Activated T-helper 1 cell treated with anti-CD3 and anti-CD28 coated beads, Interleukin-2, amount 50 U/mL, for 16 hours (primary cell): ENCODE measurements at places on chromosomes 6 and 20.

GRCh38 chr6:142132625-142133024 is at the start of gene GJE1:
GJE1 (plus strand) TSS chr6:142132925; CDS start chr6:142133159, 234 bp downstream.
- DNase-seq: no peak

DNA sequence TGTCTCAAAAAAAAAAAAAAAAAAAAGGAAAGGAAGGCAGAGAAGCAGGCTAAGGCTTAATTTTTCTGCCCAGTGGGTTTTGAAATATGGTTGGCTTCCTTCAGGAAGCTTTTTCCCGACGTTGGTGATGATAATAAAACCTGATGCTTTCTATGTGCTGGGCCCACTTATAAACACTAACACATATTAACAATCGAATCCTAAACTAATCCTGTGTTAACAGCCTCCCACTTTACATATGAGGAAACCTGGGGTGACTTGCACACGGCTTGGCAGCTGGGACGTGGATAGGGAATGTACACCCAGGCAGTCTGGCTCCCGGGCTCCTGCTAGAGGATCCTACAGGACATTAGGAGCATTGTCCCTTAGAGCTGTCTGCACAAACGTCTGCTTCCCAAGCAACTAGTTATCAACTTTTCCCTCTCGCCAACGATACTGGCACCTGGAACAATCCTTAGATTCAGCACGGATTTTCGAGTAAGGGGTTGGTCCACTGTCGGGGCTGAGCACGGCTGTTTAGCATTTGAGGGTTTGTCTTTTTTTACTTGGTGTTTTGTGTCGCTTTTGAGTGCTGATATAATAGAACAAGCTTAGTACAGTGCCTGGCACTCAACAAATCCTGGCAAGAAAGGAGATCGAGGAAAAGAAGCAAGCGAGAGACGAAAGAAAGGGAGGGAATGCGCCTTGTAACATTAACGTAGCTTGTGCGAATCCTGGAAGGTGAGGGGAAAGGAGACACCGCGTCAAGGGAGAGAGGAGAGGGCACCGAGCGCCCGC is 622 bp upstream of the KIZ start:
- no peak for DNase-seq

DNA sequence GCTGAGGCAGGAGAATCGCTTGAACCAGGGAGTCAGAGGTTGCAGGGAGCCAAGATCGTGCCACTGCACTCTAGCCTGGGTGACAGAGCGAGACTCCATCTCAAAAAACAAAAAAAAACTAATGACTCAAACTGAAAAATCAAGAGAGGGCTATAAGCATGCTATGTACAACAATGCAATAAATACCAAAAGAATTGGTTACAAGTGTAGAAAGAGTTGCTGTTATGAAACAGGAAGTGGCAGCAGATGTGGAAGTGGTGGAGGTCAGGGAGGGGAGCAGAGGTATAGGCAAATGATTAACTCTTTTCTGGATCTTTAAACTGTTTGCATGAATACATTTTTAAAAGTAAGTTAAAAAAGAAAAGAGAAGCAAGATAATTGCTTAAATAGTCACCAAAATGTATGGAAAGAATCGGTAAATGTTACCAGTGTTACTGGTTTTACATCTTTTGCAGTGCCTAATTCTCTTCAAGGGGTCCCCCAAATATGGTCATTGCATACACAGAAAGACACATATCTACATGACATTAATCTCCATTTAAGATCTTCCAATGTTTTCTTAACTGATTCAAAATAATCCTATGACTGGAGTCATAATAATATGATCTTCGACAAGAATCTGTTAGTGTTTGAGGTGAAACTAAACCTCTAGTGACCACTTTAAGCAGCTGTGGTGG is 15.0 kb downstream of the CALHM6 start:
- DNase-seq: no peak

- no peak for DNase-seq
Observed at GRCh38 chr6:169395080-169395805, 141.6 kb upstream of the THBS2 start.

DNA sequence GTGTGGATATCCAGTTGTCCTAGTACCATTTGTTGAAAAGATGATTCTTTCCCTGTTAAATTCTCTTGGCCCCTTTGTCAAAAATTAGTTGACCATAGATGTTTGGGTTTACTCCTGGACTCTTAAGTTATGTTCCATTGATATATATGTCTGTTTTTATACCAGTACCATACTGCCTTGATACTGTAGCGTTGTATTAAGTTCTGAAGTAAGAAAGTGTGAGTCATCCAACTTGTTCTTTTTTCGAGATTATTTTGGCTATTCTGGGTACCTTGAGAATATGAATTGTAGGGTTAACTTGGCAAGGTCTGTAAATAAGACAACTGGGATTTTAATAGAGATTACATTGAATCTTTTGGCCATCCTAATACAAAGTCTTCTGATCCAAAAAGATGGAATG is 26.5 kb downstream of the PANK2 start:
- DNase-seq: no peak

DNA sequence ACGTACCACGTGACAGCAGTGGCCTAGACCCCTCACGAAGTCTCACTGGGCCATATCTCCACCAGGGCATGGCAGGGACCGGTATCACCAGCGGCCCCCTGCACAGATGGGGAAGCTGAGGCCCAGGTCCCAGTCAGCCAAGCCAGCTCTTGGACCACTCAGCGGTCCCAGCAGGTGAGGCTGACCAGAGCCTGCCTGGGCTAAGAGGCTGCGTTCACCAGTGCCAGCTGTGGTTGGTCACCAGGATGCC is 2.6 kb upstream of the MRGBP start:
- DNase-seq: no peak

GRCh38 chr6:3296078-3296477 is 37.3 kb downstream of the PSMG4 start:
- no peak for DNase-seq

DNA sequence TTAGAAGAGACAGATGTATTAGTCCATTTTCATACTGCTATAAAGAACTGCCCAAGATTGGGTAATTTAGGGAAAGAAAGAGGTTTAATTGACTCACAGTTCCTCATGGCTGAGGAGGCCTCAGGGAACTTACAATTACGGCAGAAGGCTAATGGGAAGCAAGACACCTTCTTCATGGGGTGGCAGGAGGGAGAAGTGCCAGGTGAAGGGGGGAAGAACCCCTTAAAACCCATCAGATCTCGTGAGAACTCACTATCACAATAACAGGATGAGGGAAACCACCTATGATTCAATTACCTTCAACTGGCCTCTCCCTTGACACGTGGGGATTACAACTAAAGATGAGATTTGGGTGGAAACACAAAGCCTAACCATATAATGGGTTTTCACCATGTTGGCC is 28.9 kb upstream of the PNRC1 start:
- DNase-seq: no peak

DNA sequence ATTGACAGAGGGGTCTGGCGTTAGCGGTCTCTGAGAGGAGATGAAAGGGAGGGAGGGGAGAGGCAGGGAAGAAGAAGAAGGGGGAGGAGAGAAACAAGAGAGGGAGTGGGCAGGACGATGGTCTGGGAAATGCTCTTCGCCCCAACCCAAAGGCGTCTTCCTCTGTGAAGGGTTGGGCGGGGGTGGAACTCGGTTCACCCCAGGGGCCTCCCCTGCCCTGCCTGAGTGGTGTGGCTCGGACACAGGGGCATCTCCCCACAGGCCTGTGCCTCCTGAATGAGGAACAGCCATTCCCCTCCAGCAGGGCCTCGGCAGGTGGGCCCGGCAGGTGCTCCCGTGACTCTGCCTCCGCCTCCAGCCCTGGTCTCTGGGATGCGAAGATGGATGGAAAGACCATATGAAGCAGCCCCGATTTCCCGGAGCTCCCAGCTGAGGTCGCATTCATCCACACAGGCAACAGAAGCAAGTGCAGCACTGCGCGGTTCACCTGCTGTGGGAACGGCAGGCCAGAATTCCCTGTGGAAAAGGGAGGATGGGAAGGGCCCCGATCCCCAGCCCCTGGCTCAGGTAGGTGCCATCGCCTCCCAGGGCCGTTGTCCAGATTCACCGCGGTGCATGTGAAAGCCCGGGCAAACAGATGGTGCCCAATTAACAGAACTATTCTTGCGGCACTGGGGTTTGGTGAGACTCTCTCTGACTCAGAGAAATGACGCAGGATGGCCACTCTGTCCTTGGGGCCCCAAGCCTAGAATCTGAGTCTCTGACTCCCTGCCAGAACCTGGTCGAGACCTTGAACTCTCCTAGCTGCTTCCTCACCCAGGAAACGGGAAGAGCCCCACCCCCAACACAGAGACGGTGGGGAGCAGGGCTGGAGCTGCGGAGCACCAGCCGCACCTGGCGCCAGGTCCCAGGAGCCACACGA is 29.4 kb upstream of the RPS6KA2 start:
- no peak for DNase-seq

GRCh38 chr20:60294632-60295031 is 336.4 kb downstream of the CDH26 start:
- no peak for DNase-seq

DNA sequence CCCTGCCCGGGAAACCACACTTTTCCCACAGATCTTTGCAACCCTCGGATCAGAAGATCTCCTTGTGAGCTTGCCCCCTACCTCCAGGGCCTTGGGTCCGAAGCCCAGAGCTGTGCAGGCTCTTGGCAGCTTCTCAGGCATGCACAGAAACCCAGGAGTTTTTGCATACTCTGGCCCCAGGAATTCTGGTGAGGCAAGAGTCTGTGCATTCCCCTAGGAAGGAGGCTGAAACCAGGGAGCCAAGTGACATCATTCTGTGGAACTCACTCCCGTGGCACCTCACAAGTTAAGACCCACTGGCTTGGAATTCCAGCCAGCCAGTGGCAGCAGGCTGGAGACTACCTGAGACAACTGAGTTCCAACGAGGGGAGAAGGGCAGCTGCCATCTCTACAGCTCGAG is 100.1 kb downstream of the TNFRSF21 start:
- no peak for DNase-seq

DNA sequence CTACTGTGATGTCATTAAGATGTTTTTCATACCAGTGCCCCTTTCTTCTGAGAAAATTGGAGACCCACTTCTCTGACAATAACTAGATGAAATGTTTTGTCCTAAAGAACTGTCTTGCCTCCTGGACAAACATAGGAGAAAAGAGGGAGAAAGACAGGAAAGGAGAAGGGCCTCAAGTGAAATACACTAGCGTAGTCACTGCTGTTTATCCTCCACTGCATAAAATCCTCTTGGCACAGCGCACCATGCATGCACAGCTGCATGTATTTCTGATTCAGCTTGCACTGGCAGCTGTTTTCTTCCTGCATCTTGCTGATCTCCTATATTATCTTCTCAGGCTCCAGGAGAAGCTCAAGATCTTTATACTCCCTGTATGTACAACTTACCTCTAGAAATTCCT is 158.0 kb upstream of the BMP5 start:
- DNase-seq: no peak

DNA sequence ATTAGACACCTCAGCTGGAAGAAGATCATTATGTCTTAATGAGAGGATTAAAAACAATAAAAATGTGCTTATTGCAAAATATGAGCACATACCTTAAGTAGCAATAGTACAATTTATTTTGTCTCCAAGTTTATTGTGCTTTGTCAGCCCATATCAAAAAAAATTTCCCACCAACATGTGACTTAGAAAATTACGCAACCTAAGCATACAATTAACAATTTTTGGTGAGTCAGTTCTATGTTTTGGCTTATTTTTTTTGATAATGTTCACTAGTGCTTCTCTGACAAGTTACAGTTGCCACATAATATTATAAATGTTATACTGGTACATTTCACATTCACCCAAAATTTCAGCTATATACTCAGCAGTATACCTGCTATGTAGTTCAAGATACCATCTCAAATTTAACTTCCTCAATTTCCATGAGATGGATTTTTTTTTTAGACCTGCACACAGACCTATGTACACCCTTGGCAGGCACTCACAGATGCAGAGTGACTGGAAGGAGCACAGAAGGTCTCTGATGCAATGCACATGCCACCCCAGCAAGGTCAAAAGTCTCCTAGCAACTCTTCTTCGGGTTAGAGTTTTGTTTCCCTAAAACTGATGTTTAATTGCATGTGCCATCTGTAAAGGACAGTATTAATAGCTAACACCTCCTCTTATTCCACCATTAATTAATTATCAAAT is 112.4 kb downstream of the PRKN start:
- no peak for DNase-seq

- no peak for DNase-seq
Observed at GRCh38 chr20:32006841-32007786, 3.1 kb upstream of the CCM2L start.

- no peak for DNase-seq
Observed at GRCh38 chr6:30163090-30163917, at the start of gene TRIM15. TRIM15 (plus strand) TSS chr6:30163546; CDS start chr6:30163685, 139 bp downstream.

DNA sequence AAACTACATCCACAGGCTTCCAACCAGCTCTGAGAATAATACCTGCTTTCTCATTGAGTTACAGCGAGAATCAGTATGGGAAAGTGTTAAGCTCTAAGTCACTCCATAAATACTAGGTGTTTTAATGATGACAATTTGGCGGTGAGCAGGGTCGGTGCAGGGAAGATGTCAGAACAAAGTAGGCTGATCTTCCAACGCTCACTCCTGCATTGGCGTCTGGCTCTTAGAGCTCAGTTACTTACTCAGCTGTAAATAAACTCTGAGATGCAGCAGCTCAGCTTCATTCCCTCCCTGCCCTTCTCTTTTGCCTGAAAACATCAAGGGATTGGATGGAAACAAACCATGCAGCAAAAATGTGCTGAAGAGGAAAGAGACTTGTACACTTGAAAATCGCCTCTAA is 102.5 kb upstream of the SPACA1 start:
- DNase-seq: no peak

DNA sequence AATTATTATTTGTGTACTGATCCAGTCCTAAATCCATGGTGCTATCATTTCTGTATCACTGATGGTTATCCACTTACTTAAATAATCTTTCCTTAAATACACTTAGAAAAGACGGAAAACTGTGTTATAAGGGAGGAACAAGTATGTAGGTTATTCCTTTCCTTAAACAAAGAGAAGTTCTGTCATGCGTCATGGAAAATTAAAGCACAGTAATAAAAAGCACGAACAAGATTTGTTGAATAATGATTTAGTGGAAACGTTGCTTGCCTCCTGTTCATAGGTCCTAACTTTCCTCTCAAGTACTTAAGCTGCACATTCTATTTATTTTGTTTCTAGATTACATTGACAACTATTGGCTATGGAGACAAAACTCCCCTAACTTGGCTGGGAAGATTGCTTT is 120.4 kb downstream of the KHDC1L start:
- no peak for DNase-seq

GRCh38 chr20:51198238-51198637 is 175.3 kb upstream of the KCNG1 start:
- no peak for DNase-seq

- no peak for DNase-seq
Observed at GRCh38 chr20:47283411-47283810, 73.1 kb downstream of the ZMYND8 start.

GRCh38 chr6:19324376-19324775 is 512.8 kb upstream of the ID4 start:
- DNase-seq: no peak

- no peak for DNase-seq
Observed at GRCh38 chr20:41594514-41595322, 23.5 kb downstream of the CHD6 start.

- DNase-seq: no peak
Observed at GRCh38 chr20:45470937-45471336, 1.4 kb downstream of the WFDC2 start.

- DNase-seq: no peak
Observed at GRCh38 chr6:69994251-69994650, 127.9 kb downstream of the COL19A1 start.
